ENCODE measurements at places on chromosomes 4 and X.

GRCh38 chr4:46844325-46844917 is 64.6 kb downstream of the COX7B2 start:
- DNase-seq: no peak

GRCh38 chr4:81195475-81195874 is 19.5 kb downstream of the PRKG2 start:
- no peak for DNase-seq

DNA sequence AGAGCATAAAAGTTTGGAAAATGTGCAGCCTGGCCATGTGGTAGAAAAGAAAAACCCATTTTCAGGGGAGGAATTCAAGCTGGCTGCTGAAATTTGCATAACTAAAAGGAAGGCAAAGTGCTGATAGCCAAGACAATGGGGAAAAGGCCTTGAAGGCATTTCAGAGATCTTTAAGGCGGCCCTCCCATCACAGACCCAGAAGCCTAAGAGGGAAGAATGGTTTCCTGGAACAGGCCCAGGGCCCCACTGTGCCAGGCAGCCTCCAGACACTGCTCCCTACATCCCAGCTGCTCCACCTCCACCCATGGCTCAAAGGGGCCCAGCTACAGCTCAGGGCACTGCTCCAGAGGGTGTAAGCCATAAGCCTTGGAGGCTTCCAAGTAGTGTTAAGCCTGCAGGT is 158.0 kb upstream of the PRDX4 start:
- DNase-seq: no peak

- no peak for DNase-seq
These were observed 282.0 kb downstream of the ARHGAP24 start for GRCh38 chr4:85756938-85757337.

- peak; percentile 69 for DNase-seq
These were observed at the start of gene DCK for GRCh38 chr4:70993181-70994068. Gene DCK (plus strand): TSS chr4:70993649. CDS start chr4:70993836, 187 bp downstream.

DNA sequence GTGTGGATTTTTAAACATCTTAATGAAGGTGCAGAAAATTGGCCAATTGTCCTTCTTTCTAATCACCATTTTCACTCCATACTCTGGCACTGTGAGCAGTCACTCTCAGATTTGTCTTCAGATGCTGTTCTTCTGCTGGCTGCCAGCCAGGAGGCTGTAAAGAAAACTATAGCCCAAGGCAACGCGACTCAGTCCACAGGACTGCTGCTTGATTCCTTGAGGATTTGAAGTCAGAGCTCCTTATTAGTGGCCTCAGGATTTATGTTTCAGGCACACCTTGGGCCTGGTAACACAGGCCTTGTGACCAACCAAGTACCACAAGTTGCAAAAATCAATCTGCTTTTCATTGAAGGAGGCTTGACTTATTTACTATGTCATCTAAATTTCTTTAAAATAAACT is 342.6 kb downstream of the GPM6A start:
- no peak for DNase-seq

- no peak for DNase-seq
These were observed 160.1 kb downstream of the RBMX2 start for GRCh38 chrX:130561930-130562329.

DNA sequence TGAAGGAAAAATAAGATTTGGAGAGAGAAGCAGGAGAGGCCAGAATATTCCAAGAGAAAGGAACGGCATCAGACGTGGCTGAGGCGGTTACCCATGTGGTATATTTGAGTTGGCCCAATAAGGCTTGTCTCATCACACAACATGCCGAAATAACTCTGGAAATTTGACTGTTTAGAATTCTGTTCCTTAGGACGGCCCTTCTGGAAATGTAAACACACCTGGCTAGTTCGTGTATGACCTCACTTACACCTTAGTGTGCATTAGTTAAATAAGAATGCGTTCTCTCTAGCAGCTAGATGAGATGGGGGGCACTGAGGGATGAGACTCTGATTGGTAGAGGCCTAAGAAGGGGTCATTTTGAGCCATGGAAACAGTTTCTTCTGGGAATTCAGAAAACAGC is 33.2 kb upstream of the PLAC1 start:
- no peak for DNase-seq

Data from stimulated activated CD8-positive, alpha-beta memory T cell treated with anti-CD3 and anti-CD28 coated beads, Interleukin-7, amount 100 ng/mL, for 1 hour (primary cell).